ENCODE measurements at places on chromosomes 1 and 21.

GRCh38 chr1:229690662-229691061, 64.6 kb downstream of the URB2 start:
- DNase-seq: no peak

DNA sequence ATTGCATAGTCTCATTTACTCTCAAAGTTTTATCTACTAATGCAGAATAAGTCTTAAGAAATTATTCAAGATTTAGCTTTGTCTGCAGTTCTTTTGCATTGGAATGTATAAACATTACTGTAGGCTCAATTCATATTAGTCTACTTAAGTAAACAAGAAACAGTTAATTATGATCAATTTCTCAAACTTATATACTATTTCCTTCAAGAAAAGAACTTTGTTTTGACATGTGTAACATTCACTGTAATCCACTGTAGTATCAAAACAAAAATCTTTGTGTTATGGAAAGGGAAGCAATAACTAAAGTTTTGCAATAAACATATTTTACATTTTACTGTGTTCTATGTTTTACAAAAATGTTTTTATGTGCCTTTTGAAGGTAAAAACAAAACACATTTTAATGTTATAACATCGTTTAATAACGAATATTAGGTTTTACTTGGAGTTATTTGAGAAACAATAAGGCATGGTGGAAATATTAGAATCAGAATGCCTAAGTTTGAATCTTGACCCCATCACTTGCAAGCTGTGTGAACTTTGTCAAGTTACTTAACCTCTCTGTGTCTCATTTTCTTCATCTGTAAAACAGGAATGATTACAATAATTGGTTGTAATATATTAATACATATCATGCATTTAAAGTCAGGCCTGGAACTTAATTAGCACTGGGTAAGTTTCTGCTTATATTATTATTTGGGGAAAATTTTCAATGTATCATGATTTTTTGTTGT, 77.0 kb upstream of the DPH5 start:
- DNase-seq: no peak

DNA sequence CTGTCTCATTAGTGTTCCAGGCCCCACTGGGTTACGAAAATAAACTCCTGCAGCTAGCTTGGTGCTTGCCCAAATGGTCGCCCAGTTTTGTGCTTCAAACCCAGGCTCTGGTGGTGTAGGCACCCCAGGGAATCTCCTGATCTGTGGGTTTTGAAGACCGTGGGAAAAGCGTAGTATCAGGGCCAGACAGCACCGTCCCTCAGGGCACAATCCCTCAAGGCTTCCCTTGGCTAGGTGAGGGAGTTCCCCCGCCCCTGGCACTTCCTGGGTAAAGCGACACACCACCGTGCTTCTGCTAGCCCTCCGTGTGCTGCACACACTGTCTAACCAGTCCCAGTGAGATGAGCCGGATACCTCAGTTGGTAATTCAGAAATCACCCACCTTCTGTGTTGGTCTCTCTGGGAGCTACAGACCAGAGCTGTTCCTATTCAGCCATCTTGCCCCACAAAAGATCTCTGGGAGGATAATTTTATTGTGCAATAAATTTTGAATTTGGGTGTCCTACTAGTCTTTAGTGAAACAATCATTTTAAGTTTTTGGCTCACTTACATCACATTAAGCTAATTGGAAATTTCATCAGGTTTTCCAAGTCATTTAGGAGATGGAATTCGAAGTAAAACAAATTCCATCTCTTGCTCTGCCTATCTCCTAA, 9.4 kb upstream of the SLC25A24 start:
- DNase-seq: no peak

- peak; percentile 15 for DNase-seq
These were observed 114.4 kb upstream of the COL6A1 start for GRCh38 chr21:45867041-45867666.

DNA sequence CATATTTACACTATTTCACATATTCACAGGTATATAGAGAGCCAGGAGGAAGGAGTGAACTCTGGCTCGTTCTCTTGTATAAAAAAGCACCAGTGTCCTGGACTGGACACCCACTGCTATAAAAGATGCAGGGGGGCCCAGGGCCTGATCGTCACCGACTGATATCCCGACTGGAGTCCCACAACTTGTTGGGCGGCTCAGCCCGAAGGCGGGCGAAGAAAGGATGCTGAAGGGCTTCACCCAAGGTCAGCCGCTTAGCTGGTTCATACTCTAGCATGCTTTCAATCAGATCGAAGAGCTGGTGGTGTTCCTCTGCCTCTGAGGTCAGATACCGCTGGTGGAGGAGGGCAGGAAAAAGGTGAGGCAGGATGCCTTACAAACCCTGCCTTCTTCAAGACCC, 907 bp upstream of the SCAMP3 start:
- no peak for DNase-seq

GRCh38 chr21:34623516-34623915, 8.6 kb upstream of the RCAN1 start:
- no peak for DNase-seq

GRCh38 chr1:36306210-36306901, at the start of gene SH3D21:
Gene SH3D21, plus strand, starts transcription at chr1:36306368. Its CDS starts 53 bp downstream, at chr1:36306421.
- DNase-seq: peak; percentile 67

Measured in stomach (tissue), 19 donors.